Retina (tissue), 1 donor: ENCODE measurements at places on chromosomes 11 and 22.

GRCh38 chr11:93801366-93801765, 17.3 kb downstream of the MED17 start:
- DNase-seq, result no peak

GRCh38 chr11:37612146-37612545, 1014.1 kb upstream of the RAG2 start:
- DNase-seq, result no peak

DNA sequence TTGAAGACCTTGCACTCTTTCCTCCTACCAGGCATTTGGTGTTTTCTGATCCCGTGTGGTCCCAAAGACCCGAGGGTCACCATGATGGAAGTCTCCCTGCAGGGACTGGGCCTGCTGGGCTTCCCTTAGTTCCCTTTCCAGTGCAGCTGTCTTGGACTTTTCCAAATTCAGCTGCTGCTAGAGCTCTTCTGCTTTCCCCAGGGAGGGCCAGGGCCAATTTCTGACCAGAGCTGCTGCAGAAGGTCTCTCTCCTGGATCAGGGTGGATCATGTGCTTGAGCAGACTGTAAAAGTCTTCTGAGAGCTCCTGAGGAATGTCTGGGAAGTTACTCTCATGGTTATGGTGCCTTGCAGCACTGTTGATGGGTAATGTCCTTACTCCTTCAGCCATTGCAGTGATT, 23.2 kb downstream of the LDLRAD3 start:
- no peak for DNase-seq

DNA sequence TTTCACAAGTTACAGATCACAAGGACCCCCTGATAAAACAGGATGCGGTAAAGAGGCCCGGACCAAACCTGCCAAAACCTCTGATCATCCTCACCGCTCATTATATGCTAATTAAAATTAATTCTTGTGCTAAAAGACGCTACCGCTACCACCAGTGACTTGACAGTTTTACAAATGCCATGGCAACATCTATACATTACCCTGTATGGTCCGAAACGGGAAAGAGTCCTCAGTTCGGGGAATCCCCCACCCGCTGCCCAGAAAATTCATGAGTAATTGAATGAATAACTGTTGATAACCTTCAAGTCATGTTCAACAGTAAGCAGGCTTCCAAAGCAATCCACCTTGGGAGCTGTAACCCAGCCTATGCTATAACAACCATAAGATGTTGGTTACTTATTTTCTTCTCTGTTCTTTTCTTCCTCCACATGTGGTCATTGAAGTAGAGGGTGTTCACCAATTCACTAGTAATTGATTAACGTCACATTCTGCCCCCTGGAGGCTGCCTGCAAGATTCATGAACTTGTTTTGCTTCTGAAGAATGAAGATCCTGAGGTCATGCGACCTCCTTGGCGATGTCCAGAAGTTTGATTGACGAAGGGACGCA, 20.6 kb downstream of the APOBEC3H start:
- DNase-seq, result no peak

GRCh38 chr11:111457731-111458368, 54.3 kb downstream of the BTG4 start:
- DNase-seq, result peak; percentile 0

DNA sequence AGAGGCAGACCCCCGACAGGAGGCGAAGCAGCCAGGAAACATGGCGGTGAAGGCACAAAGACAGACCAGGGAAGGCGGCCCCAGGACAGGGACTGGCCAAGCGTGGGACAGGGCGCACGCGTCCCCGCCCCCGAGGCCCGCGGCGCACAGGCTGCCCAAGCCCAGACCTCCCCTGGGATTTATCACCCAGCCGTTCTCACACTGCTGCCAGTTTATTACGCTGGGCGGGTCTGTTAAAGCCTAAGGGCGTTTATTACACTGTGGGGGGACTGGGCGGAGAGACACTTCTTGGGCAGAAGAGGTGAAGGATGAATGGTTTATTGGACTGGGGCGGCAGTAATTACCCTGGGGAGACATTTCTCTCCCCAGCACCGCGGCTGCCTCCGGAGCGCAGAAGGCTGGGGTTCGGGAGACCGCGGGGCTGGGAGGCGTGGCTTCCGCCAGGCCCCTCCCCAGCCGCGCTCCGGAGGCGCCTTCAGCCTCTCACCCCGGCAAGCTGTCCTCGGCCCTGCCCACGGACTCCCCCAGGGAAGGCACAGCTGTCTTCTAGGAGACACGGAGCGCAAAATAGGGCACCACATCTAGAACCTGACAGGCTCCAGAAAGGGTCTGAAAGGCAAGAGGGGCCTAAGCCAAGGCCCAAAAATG, 47.1 kb downstream of the SLC22A12 start:
- DNase-seq, result peak; percentile 90

GRCh38 chr11:122584670-122585069, 70.9 kb upstream of the UBASH3B start:
- no peak for DNase-seq

DNA sequence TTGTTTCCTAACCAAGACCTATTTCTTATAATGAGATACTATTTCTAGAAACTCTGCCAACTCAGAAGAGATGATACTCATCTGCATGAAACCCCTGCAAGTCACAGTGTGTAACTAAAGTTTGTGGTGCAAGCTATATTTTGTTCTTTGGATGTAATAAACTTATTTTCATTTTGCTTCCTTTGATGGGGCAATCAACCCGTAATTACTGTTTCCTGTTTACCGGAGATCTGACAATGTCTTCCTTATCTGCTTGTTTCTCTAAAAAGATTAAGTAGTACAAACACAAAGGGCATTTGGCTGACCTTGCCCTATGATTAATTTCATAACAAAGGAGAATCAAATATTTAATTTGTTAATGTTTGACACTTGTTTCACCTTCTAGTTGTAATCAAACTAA, 846.6 kb upstream of the ANO3 start:
- DNase-seq, result no peak

GRCh38 chr22:48205790-48206189, 1443.3 kb downstream of the TBC1D22A start:
- no peak for DNase-seq

DNA sequence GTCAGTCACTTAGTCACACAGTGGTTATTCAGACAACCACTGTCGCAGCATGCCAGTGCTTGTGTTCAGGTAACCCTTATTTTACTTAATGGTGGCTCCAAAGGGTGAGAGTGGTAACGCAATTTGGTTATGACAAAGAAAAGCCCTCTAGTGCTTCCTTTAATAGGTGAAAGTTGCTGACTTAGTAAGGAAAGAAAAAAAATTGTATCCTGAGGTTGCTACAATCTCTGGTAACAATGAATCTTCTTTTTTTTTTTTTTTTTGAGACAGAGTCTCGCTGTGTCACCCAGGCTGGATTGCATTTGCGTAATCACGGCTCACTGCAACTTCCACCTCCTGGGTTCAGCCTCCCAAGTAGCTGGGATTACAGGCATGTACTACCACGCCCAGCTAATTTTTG, 64.5 kb downstream of the C11orf91 start:
- no peak for DNase-seq

DNA sequence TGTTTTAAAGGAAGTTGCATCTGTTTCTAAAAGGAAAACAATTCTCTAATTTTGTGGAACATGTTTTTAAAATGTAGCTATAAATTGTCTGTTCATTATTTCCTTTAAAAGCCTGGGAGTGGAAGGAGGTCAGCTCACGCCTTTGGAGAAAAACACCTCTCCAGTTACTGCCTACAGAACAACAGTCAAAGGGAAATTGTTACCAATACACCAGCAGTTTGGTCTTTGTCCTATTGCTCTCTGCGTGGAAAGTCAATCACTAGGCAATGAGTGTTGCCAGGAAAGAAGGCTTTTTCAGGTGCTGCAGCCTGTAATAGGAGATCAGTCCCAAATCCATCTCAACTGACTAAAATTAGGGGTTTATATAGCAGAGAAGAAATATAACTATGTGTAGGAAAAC, 22.2 kb downstream of the SVIP start:
- no peak for DNase-seq

DNA sequence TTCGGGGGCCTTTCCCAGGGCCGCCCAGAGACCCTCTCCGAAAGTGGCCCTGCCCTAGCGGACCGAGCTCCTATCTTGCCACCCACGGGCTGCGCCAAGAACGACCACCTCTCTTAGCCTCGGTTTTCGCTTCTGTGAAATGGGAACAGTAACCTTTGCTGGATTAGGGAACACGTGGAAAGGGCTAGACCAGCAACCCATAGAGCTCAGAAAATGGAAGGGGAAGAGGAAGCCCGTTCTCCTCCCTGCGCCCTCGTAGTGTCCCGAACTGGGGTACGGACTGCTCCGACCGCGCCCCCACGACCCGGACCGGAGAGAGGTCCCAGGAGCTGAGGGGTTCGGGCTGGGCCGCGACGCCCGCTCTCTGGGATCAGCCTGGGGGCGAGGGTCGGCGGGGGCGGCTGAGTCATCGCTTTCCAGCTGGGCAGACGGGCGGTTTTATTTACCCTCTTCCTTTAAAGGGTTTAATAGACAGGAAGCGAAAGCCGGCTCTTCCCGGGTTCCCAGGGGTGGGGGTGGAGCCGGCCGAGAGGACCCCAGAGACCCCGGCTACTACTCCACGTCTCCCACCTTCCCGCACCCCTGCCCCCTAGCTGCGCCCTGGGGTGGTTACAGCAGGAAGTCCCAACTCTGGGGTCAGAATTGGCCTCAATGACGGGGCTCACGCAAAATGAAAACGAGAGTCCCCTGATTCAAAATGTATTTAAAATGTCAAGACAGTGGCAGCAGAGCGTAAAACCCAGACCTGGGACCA, 907 bp upstream of the PHLDA2 start:
- DNase-seq, result no peak

DNA sequence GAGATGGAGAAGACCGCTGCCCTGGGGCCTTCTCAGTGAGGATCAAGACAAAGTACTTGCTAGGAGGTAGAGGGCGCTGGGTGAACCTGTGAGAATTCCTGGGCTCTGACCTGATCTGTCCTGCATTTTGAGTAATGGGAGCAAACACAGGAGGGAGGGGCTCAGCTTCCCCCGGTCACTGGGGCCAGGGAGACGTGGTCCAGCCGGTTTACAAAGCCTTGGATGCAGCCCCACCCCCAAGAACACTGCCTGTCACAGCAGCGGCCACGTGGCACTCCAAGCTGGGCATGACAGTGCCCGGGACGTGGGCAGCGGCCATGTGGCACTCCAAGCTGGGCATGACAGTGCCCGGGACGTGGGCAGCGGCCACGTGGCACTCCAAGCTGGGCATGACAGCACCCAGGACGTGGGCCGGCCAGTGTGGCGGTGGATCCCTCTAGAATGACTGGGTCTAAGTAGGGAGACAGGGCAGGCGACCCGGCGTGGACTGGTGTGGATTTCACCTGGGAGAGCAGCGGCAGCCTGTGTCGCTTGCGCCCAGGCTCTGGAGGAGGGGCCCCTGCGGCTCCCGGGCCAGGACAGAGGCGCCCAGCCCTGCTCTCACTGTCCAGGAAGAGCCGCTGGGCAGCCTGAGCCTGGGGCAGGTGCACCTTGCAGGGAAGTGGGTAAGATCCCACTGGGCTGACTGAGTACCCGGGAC, 2.5 kb upstream of the TTLL8 start:
- no peak for DNase-seq

- no peak for DNase-seq
Observed at GRCh38 chr11:30012346-30012745, 4.5 kb downstream of the KCNA4 start.

- DNase-seq, result no peak
Observed at GRCh38 chr11:72002841-72003775, 4.4 kb downstream of the IL18BP start.

GRCh38 chr22:19407649-19408606, 23.6 kb downstream of the HIRA start:
- DNase-seq, result no peak

DNA sequence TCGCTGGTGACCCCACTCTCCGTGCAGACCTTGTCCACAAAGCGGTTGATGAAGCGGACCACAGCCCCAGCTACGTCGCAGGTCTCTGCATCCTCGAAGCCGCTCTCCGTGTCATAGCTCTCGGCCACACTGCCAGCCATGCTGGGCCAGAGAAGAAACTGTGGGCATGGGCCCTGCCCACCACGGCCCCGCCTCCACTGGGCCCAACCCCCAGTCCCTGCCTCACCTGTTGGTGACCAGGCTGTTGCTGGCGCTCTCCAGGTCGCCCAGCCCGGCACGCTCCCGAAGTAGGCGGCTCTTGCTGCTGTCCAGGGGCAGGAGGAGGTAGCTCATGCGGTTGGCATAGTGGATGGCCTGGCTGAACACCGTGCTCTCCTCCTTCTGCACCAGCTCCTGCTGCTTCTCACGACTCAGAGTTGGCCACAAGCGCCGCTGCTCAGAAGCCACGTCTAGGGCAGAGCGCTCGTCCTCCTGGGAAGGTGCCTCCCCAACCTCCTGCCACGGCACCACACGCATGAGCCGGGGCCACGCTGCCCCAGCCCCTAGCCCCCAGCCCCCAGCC, 12.8 kb downstream of the SBF1 start:
- no peak for DNase-seq

DNA sequence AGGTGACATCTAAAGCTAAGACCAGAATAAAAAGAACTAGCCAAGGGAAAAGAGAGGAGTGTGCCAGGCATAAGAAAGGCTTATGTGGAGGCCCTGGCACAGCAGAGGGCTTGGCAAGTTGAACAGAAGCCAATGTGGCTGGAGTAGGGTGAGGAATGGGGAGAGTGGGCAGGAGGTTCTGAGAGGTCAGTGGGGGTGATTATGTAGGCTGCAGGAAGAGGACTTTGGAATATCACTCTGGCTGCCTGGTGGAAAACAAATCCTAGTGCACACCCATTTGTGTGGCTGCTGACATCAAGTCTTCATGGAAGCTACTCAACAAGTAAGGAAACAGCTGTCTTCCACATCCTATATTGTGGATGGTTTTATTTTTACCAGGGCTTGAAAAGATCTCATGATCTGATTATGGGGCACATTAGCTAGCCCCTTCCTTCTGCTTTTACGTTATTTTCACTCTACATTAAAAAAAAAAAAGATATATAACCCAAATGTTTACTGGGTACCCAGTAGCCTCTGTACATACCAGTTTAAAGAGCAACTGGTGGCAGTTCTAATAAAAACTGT, 3.4 kb downstream of the MRPL16 start:
- DNase-seq, result no peak

DNA sequence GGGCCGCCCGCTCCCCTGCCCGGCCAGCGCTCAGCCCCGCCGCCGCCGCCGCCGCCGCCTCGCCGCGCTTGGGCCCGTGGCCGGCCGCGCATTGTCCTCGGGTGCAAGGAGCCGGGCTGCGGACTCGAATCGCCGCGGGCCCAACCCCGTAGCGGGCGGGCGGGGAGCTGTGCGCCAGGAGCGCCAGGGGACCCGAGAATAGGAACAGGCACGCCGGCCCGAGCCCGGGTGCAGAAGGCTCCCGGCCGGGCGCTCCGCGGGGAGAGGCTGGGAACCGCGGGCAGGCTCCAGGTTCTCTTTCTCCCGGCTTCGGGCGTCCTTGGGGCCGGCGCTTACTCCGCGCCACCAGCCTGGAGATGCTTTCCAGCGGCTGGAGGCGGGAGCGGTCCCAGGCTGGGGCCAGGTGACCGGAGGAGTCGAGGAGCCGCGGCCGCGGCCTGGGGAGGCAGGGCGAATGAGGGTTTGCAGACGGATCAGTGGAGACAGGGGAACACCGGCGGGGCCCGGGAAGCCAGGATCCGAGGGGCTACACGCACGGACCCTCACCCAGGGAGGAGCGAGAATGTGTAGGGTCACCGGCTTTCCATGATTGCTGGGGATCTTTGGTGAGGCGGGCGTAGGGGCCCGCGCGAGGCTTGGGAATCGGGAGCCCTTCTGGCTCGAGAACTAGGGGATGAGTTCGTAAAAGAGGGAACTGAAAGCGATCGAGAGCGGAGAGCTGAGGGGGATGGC, 726 bp downstream of the PKNOX2 start:
- peak; percentile 89 for DNase-seq

- DNase-seq, result peak; percentile 18
Observed at GRCh38 chr22:24772493-24773220, 1.9 kb downstream of the PIWIL3 start.

- DNase-seq, result no peak
Observed at GRCh38 chr11:78350091-78350645, 67.5 kb downstream of the GAB2 start.

- no peak for DNase-seq
Observed at GRCh38 chr22:24554313-24555164, at the start of gene GUCD1. GUCD1 (minus strand) TSS chr22:24555138; CDS start chr22:24554991, 147 bp downstream.
